ENCODE measurements at places on chromosomes 7 and 10.

DNA sequence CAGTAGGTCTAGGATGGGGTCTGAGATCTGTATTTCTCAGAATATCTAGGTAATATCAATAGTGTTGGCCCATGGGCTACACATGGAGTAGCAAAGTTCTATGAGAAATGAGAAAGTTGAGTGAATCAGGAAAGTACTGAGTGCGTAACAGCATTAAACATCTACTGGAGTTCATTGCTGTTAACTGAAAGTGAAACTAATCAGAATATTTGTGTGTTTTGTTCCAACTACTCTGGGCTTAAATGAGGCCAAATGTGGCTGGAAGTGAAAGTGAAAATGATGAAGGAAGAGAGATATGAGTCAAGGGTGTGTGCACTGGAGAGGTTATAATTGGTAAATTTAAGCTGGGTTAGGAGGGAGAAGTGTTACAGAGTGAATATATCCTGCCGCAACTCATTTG lies 46.5 kb downstream of the TMEM106B start:
- peak; percentile 50 for DNase-seq

- DNase-seq: no peak
These were observed 22.0 kb downstream of the PRTFDC1 start for GRCh38 chr10:24930427-24930826.

DNA sequence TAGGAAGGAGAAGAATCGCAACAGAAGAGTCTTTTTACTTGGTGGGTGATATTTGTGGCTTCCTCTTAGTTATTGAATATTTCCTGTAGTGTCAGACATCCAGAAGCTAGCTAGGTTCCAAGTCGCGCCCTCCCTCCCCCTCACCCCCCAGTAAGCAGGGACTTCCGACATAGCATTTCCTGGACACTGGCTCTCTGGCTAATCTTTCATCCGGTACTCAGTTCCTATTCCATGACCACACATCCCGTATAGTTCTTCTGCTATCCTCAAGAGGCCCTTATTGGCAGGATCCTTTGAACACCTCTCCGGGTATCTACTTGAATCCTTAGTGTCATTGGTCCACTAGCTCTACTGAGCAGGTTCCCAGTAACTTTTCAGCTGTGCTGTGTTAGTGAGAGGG lies 167.8 kb downstream of the HDAC9 start:
- peak; percentile 19 for DNase-seq

DNA sequence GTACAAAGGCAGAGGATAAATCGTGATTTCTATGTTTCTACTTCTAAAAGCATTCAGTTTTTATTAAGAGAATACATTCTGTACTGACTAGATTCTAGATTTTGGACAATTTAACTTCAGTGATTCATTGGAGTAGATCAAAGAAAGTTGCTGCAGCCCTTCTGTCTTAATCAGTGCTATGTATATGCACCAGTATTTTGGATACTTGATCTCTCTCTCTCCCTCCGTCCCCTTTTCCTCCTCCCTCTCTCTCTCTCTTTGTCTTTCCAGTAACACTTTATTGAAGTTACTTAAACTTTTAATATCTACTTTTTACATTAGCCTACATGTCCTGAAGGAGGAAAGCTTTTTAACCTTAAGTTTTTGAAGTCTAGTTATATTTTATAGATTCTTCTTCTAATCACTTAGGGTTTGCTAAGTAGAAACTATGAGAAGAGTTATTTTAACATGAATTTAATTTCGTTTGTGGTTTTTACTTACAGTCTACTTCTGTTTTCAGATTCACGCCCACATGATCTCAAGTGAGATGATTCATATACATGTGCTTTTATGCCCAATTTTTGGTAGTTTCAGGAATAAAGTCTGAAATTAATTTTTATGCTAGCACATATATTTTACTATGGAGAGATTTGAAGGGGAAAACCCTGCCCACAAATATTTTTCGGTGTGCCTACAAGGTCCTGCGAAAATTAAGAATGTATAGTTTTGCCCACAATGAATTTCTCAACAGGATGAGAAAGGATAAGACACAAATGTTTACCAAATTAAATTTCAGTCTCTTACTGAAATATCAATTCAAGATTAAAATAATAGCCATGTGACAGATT lies 9.1 kb downstream of the MDFIC start:
- peak; percentile 49 for DNase-seq

- no peak for DNase-seq
These were observed 714 bp upstream of the CASP2 start for GRCh38 chr7:143287339-143287934.

GRCh38 chr10:21702633-21703111 lies 168.6 kb downstream of the MLLT10 start:
- DNase-seq: peak; percentile 53

DNA sequence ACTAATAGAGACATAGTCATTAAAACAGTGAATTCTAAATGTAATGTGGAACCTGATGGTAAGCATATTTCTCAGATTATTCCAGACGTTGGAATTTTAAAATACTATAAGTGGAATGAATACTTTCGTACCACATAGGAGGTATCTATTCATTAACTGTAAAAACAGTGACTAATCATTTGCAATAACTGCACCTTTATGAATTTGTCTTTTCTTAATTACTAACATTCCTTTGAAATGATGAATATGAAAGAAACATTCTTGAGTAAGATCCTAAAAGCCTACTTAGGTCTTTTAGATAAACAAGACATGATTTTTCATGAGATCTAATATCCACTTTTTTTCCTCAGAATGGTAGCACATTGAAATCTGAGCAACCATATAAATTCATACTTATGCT lies 549.0 kb upstream of the LRRN3 start:
- no peak for DNase-seq
